ENCODE measurements at places on chromosomes 3 and 15.

DNA sequence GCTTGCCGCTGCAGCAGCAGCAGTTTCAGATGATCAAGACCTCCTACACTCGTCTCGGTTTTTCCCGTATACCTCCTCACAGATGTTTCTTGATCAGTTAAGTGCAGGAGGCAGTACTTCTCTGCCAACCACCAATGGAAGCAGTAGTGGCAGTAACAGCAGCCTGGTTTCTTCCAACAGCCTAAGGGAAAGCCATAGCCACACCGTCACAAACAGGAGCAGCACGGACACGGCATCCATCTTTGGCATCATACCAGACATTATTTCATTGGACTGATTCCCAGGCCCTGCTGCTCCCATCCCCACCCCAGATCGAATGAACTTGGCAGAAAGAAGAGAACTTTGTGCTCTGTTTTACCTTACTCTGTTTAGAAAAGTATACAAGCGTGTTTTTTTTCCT is 17.6 kb downstream of the CALML4 start:
- no peak for DNase-seq

GRCh38 chr3:197796087-197796486 is 5.0 kb downstream of the LRCH3 start:
- no peak for DNase-seq

- DNase-seq: no peak
Observed at GRCh38 chr3:184176377-184177330, 2.0 kb downstream of the AP2M1 start.

- no peak for DNase-seq
Observed at GRCh38 chr3:189235214-189235613, 63.4 kb downstream of the TPRG1 start.

GRCh38 chr15:73518876-73519733 is 76.1 kb downstream of the REC114 start:
- no peak for DNase-seq

- no peak for DNase-seq
Observed at GRCh38 chr3:175477651-175478224, 618.6 kb downstream of the NAALADL2 start.

GRCh38 chr3:67559029-67559605 is 95.3 kb downstream of the SUCLG2 start:
- no peak for DNase-seq

GRCh38 chr15:78440375-78441373 is 2.7 kb downstream of the IREB2 start:
- DNase-seq: no peak

- DNase-seq: no peak
Observed at GRCh38 chr3:61522626-61523025, 38.7 kb upstream of the PTPRG start.

GRCh38 chr15:48976444-48977088 is 12.8 kb upstream of the SHC4 start:
- no peak for DNase-seq

DNA sequence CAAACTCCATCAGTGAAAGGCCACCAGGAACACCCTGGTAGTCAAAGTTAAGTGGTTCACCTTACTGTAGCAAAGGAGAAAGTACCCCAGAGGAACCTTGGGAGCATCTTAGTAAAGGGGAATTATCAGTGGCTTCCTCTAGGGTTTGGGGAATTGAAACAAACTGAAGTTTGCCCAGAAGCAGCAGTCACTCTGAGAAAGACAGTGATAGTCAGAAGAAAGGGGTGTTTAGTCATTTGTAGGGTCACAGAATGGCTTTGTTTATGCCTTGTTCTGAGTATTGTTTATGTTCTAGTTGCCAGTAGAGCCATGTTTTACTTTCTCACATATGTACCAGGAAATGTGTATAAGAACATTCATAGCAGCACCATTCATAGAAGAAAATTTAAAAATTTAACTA is 93.8 kb downstream of the FHIT start:
- no peak for DNase-seq

GRCh38 chr3:105527535-105527934 is 160.8 kb downstream of the ALCAM start:
- no peak for DNase-seq

- no peak for DNase-seq
Observed at GRCh38 chr3:69932087-69932486, 67.4 kb upstream of the SAMMSON start.

DNA sequence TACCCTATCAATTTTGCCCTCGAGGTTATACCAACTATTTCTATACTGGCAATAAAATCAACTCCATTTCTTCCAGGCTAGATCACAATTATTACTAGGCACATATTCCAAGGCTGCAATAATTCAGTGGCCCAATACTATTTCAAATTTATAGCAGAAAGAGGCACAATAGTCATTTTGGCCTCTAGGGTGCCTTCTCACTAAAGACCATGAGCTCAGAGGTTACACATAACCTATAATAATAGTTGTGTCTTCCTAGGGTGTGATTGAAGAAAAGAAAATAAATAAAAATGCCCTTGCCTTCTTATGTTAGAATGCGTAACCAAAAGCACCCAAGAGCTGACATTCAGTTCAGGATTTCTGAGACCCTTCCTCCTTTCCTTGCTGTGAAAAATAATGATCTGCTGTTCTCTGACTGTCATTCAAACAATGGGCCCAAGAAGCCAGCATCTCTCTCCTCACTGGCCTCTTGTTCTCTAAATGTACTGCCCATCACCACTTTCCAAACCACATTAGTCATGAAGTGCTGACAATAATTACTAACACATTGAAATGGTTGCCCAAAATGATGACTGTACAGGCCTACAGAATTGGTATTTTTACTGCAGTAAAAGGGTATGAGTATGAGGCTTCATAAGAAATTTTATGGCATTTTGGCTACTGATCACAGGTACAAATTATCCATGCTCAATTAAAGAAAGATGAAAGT is 244.8 kb downstream of the LRRN1 start:
- DNase-seq: no peak

DNA sequence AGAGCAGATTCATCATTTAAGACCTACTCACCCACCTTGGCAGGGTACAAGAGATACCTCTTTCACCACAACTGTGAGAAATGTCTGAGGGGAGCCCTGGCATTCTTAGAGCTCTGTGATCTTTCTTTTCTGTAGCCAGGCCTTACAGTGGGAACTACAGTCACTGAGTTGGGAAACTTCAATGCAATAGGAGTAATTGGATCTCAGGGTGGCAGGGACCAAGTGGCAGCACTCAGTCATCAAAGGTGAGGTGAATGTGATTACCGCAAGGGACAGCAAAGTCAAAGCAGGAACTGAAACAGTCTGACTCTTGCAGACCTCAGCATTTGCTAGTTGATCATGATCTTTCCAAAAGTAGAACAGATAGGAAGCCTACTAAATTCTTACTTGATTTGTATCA is 7.2 kb upstream of the MCF2L2 start:
- DNase-seq: no peak

- DNase-seq: no peak
Observed at GRCh38 chr3:191740712-191741111, 279.7 kb downstream of the PYDC2 start.

GRCh38 chr3:39372833-39373232 is 10.3 kb upstream of the SLC25A38 start:
- no peak for DNase-seq

DNA sequence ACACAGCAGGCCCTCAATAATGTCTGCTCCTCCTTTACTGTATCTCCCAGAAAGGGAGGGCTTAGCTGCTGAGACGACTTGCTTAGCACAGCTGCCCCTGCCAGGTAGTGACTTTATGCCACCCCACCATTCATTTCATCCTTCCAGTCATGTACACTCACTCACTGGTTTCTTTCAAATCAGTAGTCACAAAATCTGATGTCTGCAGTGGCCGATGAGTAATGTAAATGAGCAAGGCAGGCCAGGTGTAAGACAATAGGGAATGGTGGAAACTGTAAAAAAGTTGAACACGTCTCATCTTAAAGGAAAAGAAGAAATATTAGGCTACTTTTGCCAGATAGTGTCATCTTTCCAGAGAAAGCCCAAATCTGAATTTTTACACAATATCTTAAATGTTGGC is 207.6 kb upstream of the PRICKLE2 start:
- no peak for DNase-seq

Measured in central memory CD4-positive, alpha-beta T cell (primary cell).